OCI-LY7 (cell line): ENCODE measurements at places on chromosomes 2 and 18.
A peak's percentile ranks its signal among the peaks of the same experiment; 100 is the strongest.

- no peak for DNase-seq
These were observed 282.3 kb downstream of the MBD5 start for GRCh38 chr2:148303161-148303560.

- DNase-seq: no peak
These were observed 246.2 kb downstream of the HNMT start for GRCh38 chr2:138210487-138210886.

GRCh38 chr2:74527741-74528140 is 1.7 kb upstream of the DQX1 start:
- no peak for DNase-seq

GRCh38 chr2:121910139-121910538 is 154.7 kb downstream of the TSN start:
- DNase-seq: no peak

DNA sequence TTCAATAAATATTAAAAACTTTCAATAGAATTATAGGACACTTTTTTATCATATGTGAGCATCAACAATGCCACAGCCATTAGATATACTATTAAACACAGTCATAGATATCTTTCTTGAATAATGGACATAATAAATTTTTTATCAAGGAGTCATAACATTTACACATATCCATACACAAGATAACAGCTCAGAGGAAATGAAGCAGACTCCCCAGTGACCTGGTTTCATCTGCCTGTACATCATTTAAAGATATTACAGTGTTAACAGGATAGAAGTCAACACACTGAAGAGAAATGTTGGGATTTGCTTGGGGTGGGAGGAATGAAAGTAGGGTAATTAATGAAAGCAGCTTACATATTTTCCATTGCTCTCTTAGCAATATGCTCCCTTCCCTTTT is 5.1 kb downstream of the SCG2 start:
- DNase-seq: no peak

DNA sequence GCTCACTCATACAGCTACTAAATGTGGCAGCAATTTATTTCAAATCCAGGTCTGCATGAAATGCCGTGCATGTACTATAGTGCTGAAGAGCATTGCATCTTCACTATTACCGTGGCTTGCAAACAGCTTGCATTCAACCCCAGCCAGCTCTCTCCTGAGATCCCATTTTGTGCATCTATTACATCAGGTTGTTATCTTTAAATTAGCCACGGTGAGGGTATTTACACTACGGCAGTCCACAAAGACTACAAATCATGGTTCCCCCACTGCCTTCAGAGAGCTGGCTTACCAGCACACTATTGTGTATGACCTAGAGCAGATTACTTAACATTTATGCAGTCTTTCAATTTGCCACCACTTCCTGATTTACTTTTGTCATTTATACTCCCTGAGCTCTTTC is 621.3 kb upstream of the LRATD1 start:
- no peak for DNase-seq

DNA sequence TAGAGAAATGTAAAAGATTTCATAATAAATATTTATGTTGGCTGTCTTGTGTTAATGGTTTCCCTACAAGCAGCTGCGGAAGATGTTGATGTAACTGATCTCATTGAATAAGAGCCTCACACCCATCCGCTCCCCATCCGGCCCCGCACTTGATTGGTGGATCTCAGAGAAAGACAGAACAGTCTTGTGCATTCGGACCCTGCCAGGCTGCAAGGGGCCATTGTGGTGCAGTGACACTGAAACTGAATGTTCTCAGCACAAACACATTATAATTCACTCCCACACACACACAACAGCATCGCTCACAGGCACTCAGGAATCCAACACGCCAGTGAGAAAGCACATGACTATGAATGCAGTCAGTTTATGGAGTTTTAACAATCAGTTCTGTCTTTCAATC is 47.8 kb downstream of the PRELID3A start:
- no peak for DNase-seq

GRCh38 chr2:36485521-36485920 is 112.4 kb downstream of the FEZ2 start:
- DNase-seq: no peak

- no peak for DNase-seq
These were observed 62.7 kb upstream of the CTDP1 start for GRCh38 chr18:79616651-79617510.

GRCh38 chr18:3916082-3916481 is 466.1 kb downstream of the TGIF1 start:
- DNase-seq: no peak

- no peak for DNase-seq
These were observed 16.4 kb upstream of the CYS1 start for GRCh38 chr2:10096641-10097040.

- no peak for DNase-seq
These were observed 88.4 kb upstream of the CELF4 start for GRCh38 chr18:37654034-37654433.

GRCh38 chr2:237141571-237142051 is 55.9 kb downstream of the COPS8 start:
- DNase-seq: no peak

- no peak for DNase-seq
These were observed 7.1 kb downstream of the CNNM3 start for GRCh38 chr2:96823198-96823597.

DNA sequence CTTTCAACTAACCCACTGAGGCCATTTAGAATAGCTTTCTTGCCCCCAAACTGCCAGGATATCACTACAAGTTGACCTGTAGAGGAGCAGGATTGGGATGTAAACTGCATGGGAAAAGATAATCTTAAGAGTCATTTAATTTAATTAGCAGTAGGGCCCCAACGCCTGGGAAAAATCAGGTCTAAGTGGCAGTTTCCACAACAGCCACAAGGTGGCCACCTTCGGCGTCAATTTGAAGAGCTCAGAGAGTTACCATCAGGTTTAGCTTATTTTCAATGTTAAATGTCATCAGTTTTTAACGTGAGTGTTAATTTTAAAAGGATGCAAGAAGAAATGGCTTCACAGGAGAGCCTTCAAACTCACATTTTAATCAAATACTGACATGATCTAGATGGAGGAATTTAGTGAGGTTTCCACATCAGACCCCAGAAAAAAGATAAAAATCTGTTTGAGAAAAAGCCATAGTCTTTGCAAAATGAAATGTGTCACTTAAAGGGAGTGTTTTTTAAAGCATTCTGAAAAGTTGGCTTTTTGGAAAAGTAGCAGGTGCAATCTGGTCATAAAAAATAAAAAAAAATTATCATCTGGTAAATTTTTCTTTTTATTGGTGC is 77.3 kb upstream of the UPP2 start:
- DNase-seq: peak; percentile 45

GRCh38 chr18:27860701-27861107 is 316.2 kb downstream of the CDH2 start:
- no peak for DNase-seq

- DNase-seq: no peak
These were observed 113.3 kb downstream of the GALNT1 start for GRCh38 chr18:35694808-35695207.

DNA sequence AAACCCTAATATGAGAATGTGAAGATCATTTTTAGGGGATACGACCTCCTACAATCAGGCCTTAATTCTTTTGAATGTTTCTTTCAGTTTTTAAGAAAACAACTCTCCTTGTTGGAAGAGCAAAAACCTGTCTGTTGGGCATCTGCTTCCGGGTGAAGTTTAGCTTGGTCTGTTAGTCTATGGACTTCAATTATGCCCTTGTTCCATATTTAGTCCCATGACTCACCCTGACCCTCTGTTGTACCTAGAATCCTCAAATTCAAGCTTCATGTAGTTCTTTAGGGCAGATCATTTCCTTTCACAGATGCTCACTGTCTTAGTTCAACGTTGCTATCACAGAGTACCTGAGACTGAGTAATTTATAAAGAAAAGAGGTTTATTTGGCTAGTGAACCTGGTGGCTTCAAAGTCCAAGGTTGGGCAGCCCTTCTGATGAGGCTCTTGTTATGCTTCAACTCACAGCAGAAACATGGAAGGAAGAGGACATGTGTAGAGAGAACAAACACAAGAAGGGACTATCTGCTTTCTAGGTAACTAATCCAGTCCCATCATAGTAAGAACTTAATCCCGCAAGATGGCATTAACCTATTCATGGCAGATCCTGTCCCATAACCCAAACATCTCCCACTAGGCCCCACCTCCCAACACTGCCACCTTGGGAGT is 82.5 kb upstream of the SERPINE2 start:
- DNase-seq: no peak

- no peak for DNase-seq
These were observed 8.4 kb upstream of the GPC1 start for GRCh38 chr2:240426845-240427721.

DNA sequence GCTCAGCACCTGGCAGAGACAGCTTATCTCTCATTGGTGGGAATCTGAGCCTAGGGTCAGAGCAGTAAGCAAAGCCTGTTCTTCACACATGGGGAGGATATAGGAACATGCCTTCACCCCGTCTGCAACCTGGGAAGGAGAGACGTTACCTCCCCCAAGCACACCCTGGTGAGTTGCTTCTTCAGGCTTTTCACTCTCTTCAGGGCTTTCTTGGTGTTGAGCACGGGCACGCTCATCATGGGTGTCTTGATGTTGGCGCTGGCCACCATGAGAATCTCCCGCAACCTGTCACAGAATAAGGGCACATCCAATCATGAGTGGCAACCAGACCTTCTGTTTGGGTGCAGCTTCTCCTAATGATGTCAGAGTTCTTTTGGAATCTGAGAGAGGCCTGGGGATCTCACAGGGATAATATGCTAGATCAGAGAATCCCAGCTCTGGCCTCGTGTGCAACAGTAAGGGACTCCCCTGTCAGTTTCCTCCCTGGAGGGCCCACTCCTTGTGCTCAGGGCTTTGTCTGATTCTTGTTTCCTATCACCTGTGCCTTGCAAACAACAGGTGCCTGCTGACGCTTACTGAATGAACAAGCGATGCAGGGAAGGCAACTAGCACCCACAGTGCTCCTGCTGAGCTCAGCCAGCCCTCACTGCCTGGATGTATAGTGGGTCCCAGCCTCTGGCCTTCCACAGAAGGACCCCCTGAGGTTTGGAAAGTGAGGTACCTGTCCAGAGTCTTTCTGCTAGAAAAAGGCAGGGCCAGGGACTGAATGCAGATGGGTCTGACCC is 66.3 kb downstream of the POLR1A start:
- peak; percentile 50 for DNase-seq

- no peak for DNase-seq
These were observed 125.5 kb upstream of the UGP2 start for GRCh38 chr2:63716146-63716545.

DNA sequence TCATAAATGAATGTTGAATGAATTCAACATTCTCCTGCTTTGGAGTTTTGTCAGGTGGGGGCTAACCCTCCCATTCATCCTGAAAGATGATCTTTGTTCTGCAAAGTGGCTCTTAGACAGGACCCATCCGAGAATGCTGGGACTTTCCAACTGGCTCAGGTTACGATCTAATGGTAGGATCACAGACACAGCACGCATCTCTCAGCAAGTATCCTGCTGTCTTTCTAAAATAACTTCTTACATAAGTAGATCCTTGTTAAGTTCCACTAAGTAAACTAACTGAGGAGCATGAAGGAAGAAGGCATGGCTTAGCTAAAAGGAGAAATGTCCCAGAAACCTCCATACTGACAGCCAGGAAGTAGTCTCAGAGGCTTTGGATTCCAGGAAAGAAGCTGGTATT is 23.7 kb downstream of the CYP27A1 start:
- no peak for DNase-seq

- no peak for DNase-seq
These were observed 79.1 kb upstream of the MGAT4A start for GRCh38 chr2:98809878-98810587.

- DNase-seq: no peak
These were observed 459.9 kb upstream of the CELF4 start for GRCh38 chr18:38025433-38026038.

- DNase-seq: no peak
These were observed 105.1 kb upstream of the ARL5A start for GRCh38 chr2:151933266-151933804.

DNA sequence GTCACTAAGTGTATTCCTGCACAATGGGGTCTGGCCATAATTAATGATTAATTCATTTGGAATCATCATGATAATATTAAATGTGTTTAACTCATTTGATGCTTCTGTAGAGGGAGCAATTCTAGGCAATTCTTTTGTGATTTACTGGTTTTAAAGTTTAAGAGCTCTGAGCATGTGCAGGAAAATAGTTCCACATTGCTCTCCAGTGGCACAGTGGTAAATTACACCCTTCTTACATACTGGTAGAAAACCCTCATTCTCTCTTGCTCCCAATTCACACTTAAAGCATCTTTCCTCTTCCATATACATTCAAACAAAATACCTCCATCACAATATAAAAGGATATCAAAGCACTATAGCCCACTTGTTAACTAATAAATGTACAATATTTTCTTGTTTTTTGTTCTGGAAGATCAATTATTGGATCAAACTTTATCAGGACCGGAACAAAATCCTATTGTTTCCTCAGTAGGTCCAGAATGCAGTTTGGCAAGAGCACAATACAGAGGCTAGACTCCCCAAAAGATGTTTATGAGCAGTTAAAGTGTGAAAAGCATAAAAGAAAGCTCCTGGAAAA is 844.3 kb downstream of the MBD2 start:
- peak; percentile 15 for DNase-seq

- DNase-seq: no peak
These were observed 59.5 kb downstream of the FAM168B start for GRCh38 chr2:131033786-131034121.

GRCh38 chr2:126382998-126383397 is 273.0 kb upstream of the GYPC start:
- DNase-seq: no peak

- DNase-seq: no peak
These were observed 652.6 kb downstream of the BCL11A start for GRCh38 chr2:59900728-59901452.

- DNase-seq: peak; percentile 14
These were observed 84.8 kb downstream of the ACAA2 start for GRCh38 chr18:49728542-49728941.

DNA sequence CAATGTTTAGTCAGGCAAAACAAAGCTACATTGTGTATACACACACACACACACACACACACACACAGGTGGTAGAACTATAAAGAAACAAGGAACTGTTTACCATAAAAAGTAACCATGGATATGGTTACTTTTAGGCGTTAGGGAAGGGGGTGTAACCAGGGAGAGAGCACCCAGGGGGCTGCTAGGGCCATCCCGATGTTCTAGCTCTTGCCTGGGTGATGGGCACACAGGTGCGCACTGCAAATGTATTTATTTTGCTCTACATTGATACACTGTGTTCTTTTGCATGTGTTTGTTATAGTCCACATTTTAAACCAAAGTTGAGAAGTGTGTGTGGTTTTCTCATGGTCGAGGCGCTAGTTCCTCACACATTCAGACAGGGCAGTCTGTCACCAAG is 69.8 kb upstream of the MYCN start:
- DNase-seq: no peak

- DNase-seq: peak; percentile 27
These were observed 89.6 kb upstream of the NPAS2 start for GRCh38 chr2:100730290-100730868.

GRCh38 chr2:126994340-126994777 is 95.7 kb downstream of the TEX51 start:
- DNase-seq: no peak

DNA sequence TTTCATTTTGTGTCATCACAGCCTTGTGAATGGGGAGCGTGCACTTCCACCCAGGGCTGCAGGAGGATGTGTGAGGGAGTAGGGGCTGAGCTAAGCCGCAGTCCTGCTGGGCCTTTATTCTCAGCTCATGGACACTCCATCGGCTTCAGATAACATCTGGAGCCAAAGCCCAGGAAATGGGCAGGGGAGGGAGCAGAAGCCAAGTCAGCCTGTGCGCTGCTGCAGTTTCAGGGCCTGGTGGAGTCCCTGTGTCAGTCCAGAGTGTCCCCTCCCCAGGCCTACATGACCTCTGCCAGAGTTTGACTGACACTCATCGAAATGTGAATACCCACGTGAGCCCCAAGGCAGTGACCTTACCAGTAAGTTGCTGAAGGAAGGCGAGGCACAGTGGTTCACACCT is 242.2 kb downstream of the LOXHD1 start:
- no peak for DNase-seq
